ENCODE measurements at places on chromosomes 16 and 17.
A peak's percentile ranks its signal among the peaks of the same experiment; 100 is the strongest.

- DNase-seq, result peak; percentile 32
Measured at GRCh38 chr17:28916302-28916934, 13.5 kb upstream of the DHRS13 start.

GRCh38 chr16:11683145-11683544, 14.9 kb downstream of the SNN start:
- DNase-seq, result no peak

GRCh38 chr16:82281544-82281943, 111.5 kb upstream of the MPHOSPH6 start:
- no peak for DNase-seq

DNA sequence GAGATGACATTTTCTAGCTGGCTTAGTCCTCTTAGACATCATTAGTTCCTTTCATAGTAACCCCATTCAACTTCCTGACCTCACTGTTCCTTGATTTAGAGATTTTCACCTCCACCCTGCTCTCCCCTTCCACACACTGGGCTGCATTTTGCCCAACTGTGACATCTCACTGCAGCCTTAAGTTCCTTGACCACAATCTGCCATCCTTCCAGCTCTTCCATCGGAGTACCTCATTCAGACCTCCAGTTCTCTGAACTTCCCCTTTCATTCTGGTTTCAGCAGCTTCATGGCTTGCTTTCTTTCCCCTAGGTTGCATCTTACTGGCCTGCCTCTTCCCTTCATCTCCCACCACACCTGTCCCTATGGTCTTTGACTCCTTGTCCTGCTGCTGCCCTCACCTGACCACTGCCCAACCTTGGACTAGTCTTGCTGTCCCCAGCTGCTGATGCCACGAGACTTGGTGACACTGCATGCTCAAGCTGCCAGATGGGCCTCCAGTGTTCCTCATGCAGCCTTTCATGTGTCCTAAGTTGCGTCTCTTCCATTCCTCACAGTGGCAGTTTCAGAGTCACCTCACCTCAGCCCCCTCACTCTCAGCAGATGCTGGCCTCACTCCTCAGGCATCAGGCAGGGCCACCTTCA, 40.8 kb downstream of the NUP88 start:
- DNase-seq, result no peak

- no peak for DNase-seq
Measured at GRCh38 chr16:2858245-2859025, 465 bp upstream of the PRSS22 start.

GRCh38 chr17:50130559-50131305, 772 bp upstream of the SAMD14 start:
- DNase-seq, result no peak

GRCh38 chr17:38434178-38434665, 6.0 kb downstream of the ARHGAP23 start:
- DNase-seq, result no peak
